ENCODE measurements at places on chromosomes 5 and 9. TPM values are rescaled to one million over a fixed set of nuclear protein-coding genes. Genes with fewer than 3 reads are reported as not detected.

TRIO gene
- 109 TPM for total RNA-seq

SPINK13 gene
- total RNA-seq, result not detected

CATSPER3 gene
- total RNA-seq, result 0.67 TPM

GRM6 gene
- total RNA-seq, result not detected

SPRY4 gene
- total RNA-seq, result 5.4 TPM

LPAR1 gene
- total RNA-seq, result 15.6 TPM

FAM151B gene
- total RNA-seq, result 1.2 TPM

DHFR gene
- 53.4 TPM for total RNA-seq

DMAC1 gene
- total RNA-seq, result 74.6 TPM

AMBP gene
- total RNA-seq, result 7.7 TPM

TMEM252 gene
- not detected for total RNA-seq

NAIP gene
- total RNA-seq, result 0.27 TPM

HCN1 gene
- not detected for total RNA-seq

ADAMTS13 gene
- 0.45 TPM for total RNA-seq

CARTPT gene
- total RNA-seq, result not detected

CDC20B gene
- not detected for total RNA-seq

IGIP gene
- 0.90 TPM for total RNA-seq

OTULINL gene
- 6.5 TPM for total RNA-seq

PTPN3 gene
- total RNA-seq, result 14.7 TPM

IL5 gene
- not detected for total RNA-seq

TRUB2 gene
- total RNA-seq, result 48.7 TPM

EQTN gene
- not detected for total RNA-seq

EDIL3 gene
- total RNA-seq, result 0.25 TPM

HTR1A gene
- total RNA-seq, result not detected

ZNF454 gene
- not detected for total RNA-seq

AQP3 gene
- 22.9 TPM for total RNA-seq

CMYA5 gene
- total RNA-seq, result 0.12 TPM

BTNL3 gene
- total RNA-seq, result not detected

IL4 gene
- total RNA-seq, result not detected

FBP2 gene
- not detected for total RNA-seq

CAVIN4 gene
- 0.55 TPM for total RNA-seq

APBA1 gene
- 0.51 TPM for total RNA-seq

PRR7 gene
- total RNA-seq, result 41.0 TPM

SPINK6 gene
- 0.39 TPM for total RNA-seq

OR1Q1 gene
- not detected for total RNA-seq

RNF180 gene
- 0.21 TPM for total RNA-seq

NIPAL4 gene
- 10.1 TPM for total RNA-seq

PTGS1 gene
- 1.3 TPM for total RNA-seq

CFAP77 gene
- not detected for total RNA-seq

SLC6A7 gene
- total RNA-seq, result not detected

ACOT12 gene
- not detected for total RNA-seq

MYMK gene
- total RNA-seq, result not detected

SLC6A19 gene
- not detected for total RNA-seq

F12 gene
- total RNA-seq, result 25.2 TPM

NRARP gene
- 3.9 TPM for total RNA-seq

EMB gene
- total RNA-seq, result 2.4 TPM
